ENCODE measurements at places on chromosomes 6 and 20. TPM values are rescaled to one million over a fixed set of nuclear protein-coding genes. Genes with fewer than 3 reads are reported as not detected.

VWA7 gene
- polyA plus RNA-seq: 2.1 TPM

RREB1 gene
- 14.5 TPM for polyA plus RNA-seq

LGSN gene
- 0.01 TPM for polyA plus RNA-seq

PAQR8 gene
- polyA plus RNA-seq: 1.1 TPM

TFAP2A gene
- 0.56 TPM for polyA plus RNA-seq

ARFGEF3 gene
- 5.3 TPM for polyA plus RNA-seq

SAPCD1 gene
- 0.51 TPM for polyA plus RNA-seq

CMTR1 gene
- polyA plus RNA-seq: 13.8 TPM

GJA1 gene
- polyA plus RNA-seq: 10.8 TPM

PRPF6 gene
- 28.9 TPM for polyA plus RNA-seq

CTCFL gene
- 0.11 TPM for polyA plus RNA-seq

SYCP2L gene
- 0.18 TPM for polyA plus RNA-seq

CCN6 gene
- not detected for polyA plus RNA-seq

LAMA5 gene
- 364 TPM for polyA plus RNA-seq

GLP1R gene
- polyA plus RNA-seq: 2.0 TPM

CDYL gene
- 8.2 TPM for polyA plus RNA-seq

ADGRF5 gene
- 5.8 TPM for polyA plus RNA-seq

HSPA1L gene
- 0.59 TPM for polyA plus RNA-seq

MROH8 gene
- 0.35 TPM for polyA plus RNA-seq

CYP24A1 gene
- not detected for polyA plus RNA-seq

CPXM1 gene
- polyA plus RNA-seq: 3.6 TPM

GPR6 gene
- not detected for polyA plus RNA-seq

MAP3K7 gene
- polyA plus RNA-seq: 10.1 TPM

RNF217 gene
- 10.1 TPM for polyA plus RNA-seq

DXO gene
- polyA plus RNA-seq: 10.4 TPM

FBXO9 gene
- 38.7 TPM for polyA plus RNA-seq

DST gene
- 91.7 TPM for polyA plus RNA-seq

RAET1G gene
- polyA plus RNA-seq: 1.2 TPM

TGIF2 gene
- polyA plus RNA-seq: 7.3 TPM

TMC2 gene
- polyA plus RNA-seq: 0.46 TPM

LY86 gene
- 1.5 TPM for polyA plus RNA-seq

NANP gene
- polyA plus RNA-seq: 3.8 TPM

PRSS35 gene
- polyA plus RNA-seq: 0.29 TPM

PTPN1 gene
- 15.5 TPM for polyA plus RNA-seq

ATG5 gene
- polyA plus RNA-seq: 18.6 TPM

WFDC2 gene
- polyA plus RNA-seq: 4.3 TPM

ZNF391 gene
- 1.3 TPM for polyA plus RNA-seq

PPP1R16B gene
- polyA plus RNA-seq: 6.8 TPM

GINS1 gene
- polyA plus RNA-seq: 0.23 TPM

SLA2 gene
- 0.14 TPM for polyA plus RNA-seq

KCNK5 gene
- 1.0 TPM for polyA plus RNA-seq

CST2 gene
- polyA plus RNA-seq: 2.2 TPM

KPNA5 gene
- 4.4 TPM for polyA plus RNA-seq

MYBL2 gene
- 0.67 TPM for polyA plus RNA-seq

GNMT gene
- 0.34 TPM for polyA plus RNA-seq

GGT7 gene
- polyA plus RNA-seq: 8.1 TPM

FAXC gene
- not detected for polyA plus RNA-seq

LY6G6F gene
- 0.45 TPM for polyA plus RNA-seq

SEMG1 gene
- not detected for polyA plus RNA-seq

EPHA7 gene
- 0.06 TPM for polyA plus RNA-seq

OR2B6 gene
- polyA plus RNA-seq: not detected

SEMG2 gene
- not detected for polyA plus RNA-seq

BPIFB1 gene
- polyA plus RNA-seq: 0.39 TPM

CGA gene
- not detected for polyA plus RNA-seq

SMOC2 gene
- 34.4 TPM for polyA plus RNA-seq

GTSF1L gene
- polyA plus RNA-seq: not detected

NUP153 gene
- 5.8 TPM for polyA plus RNA-seq

GRIK2 gene
- 0.22 TPM for polyA plus RNA-seq

OXT gene
- 1.9 TPM for polyA plus RNA-seq

ZC2HC1B gene
- polyA plus RNA-seq: 0.07 TPM
